Dermis blood vessel endothelial cell (primary cell): ENCODE measurements at places on chromosomes 5 and 9. TPM values are rescaled to one million over a fixed set of nuclear protein-coding genes. Genes with fewer than 3 reads are reported as not detected.

The PCDHB12 gene
- total RNA-seq: 0.47 and 0.68 TPM in 2 replicates

The BHMT2 gene
- total RNA-seq: 5.4 and 18.7 TPM in 2 replicates

GRCh38 chr9:87840134-87840533, 42.5 kb upstream of the SPATA31E1 start:
- no peak for DNase-seq

DNA sequence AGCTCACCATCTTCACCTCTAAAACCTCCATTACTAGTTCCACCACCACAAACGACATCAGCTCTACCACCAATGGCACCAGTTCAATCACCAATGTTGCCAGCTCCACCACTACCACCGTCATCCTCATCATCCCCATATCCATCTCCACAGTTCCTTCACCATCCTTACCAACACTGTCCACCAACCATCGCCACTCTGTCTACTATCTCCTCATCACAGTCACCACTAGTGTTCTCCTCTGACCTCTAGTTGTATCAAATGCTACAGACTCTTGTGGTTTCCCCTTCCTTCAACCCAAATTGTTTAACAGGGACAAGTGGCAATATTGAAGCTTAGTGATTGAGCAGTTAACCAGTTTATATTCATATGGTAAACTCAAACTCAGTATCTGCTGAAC, 182.6 kb downstream of the CAAP1 start:
- DNase-seq: no peak

- no peak for DNase-seq
These were observed 8.6 kb upstream of the LPCAT1 start for GRCh38 chr5:1532384-1532783.

DNA sequence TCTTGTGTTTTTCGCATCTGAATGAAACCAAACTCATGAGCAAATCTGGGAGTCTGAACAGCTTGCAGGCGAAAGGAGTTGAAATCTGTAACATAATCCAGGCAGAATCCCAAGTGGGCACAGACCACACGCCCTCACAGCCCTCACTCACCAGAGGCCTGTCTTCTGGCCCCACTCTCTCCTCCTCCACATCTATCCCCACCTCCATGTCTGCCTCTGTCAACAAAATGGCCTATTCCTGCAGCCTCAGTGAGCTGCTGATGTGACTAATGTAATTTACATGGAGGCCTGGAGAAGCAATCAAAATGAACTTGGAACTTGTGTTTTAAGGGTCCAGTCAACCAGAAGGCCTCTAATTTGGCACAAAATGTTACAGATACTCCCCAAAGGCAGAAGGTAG, 136.6 kb downstream of the GNA14 start:
- no peak for DNase-seq

DNA sequence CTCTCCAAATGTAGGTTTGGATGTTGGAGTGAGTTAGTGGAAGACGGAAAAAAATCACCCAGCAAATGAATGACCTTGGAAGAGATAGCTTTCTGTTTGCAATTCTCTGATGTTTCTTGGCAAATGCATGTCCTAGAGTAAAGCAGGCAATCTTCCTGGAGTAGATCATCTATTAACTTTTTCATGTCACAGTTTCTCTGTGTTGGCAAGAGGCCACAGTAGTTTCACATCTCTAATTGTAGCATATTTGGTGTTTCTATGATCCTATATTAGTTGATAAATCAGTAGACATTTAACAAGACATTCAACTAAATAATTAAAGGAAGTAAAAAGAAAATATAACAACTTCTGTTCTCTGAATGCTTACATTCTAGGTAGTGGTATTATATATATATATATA, 138.2 kb upstream of the MINAR2 start:
- DNase-seq: no peak

- DNase-seq: no peak
These were observed 4.9 kb upstream of the OLFM1 start for GRCh38 chr9:135082536-135082935.
